ENCODE measurements at places on chromosomes 1 and 21.

DNA sequence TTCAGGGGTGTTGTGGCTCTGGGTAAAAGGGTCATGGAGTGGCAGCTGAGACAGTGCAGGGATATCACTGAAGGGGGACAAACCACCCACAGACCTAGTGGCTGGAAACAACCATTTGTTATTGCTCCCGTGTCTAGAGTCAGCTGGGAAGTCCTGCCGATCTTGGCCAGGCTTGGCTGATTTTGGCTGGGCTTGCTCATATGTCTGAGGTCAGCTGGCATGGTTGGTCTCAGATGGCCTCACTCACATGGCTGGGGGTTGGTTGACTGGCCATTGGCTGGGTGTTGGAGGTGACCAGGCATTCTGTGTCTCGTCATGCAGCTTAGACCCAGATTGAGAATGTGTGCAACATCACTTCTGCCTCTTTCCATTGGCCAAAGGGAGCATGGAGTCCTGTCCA is 203.8 kb upstream of the POU3F1 start:
- no peak for DNase-seq

GRCh38 chr1:114093624-114094362 is 59.9 kb downstream of the SYT6 start:
- DNase-seq: no peak

- no peak for DNase-seq
These were observed 108.9 kb downstream of the NOS1AP start for GRCh38 chr1:162178432-162178831.

- DNase-seq: no peak
These were observed 10.9 kb upstream of the CCT8 start for GRCh38 chr21:29084372-29084771.

- DNase-seq: peak; percentile 59
These were observed 7.5 kb upstream of the ZNF648 start for GRCh38 chr1:182069028-182069466.

Data from heart right ventricle (tissue), 16 donors.